ENCODE measurements at places on chromosomes 12 and 14.
A peak's percentile ranks its signal among the peaks of the same experiment; 100 is the strongest.

DNA sequence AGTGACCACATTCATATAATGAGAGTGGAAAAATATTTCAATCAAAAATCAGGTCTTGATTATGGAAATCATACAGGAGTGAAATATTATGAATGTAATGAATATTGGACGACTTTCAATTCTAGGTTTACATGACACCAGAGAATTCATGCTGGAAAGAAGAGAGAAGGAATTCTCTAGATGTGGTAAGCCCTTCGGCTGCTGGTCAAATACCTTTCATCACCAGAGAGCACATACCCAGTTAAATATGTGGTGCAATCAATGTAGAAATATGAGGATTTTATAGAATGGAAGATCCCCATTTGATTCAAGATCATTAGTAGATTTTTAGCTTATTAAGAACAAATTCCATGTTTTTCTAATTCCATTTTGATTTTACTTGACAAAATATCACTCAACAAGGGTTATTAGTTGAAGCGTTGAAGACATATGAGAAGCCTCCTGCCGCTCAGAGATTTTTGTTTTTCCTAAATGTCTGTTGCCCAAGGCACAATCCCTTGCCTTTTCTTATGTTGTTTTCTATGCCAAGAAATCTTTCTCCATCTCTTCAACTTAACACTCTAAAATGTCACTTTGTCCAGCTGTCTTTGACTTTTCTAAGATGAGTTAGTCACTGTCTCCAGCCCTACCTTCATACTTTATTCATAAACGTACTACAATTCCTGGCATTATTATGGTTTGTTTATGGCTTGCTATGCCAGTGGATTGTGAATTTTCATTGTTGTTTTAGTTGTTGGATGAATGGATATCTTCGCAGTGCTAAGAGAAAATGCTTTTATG is 72.8 kb upstream of the ZDHHC17 start:
- no peak for DNase-seq

- DNase-seq: no peak
These were observed 102.6 kb downstream of the TSPAN9 start for GRCh38 chr12:3179731-3180130.

DNA sequence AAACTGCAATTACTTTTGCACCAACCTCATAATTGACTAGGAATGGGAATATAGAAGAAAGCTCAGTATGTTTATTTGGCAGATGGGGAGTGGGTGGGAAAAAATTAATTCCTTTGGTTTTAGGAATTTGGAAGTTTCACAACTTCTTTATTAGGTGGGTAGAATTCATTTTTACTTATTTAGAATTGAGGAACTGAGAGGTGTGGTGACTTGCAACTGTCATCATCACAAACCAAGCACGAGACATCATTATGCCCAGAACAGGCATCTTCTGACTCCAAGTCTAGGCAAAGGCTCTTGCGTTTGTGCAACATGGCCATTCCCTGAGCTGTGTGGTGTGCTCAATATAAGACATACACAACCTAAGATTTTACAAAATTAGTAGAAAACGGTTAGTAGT is 380.0 kb downstream of the ATP23 start:
- DNase-seq: no peak

GRCh38 chr14:96267336-96267735 is 11.3 kb downstream of the BDKRB1 start:
- DNase-seq: peak; percentile 50

- no peak for DNase-seq
These were observed 29.5 kb downstream of the CACNA1C start for GRCh38 chr12:2082321-2082720.

DNA sequence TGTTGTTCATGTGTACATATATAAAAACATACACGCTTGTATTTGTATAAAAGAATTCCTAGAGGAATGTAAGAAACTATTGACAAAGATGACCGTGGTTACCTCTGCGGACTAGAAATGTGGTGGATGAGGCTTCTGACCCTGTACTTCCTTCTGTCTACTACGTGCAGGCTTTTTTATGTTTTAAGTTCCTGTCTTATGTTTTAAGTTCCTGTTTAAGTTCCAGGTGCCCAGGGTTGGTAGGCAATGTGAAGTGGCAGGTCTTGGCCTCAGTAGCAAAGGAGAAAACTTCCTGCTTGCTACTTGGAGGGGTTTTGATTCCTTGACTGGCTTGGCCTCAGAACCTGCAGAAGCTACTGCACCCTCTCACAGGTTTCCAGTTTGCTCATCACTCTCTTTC is 11.6 kb downstream of the POMT2 start:
- DNase-seq: no peak

- DNase-seq: no peak
These were observed 139.6 kb downstream of the C12orf75 start for GRCh38 chr12:105470102-105470501.

- DNase-seq: peak; percentile 72
These were observed 93.5 kb upstream of the CEP83 start for GRCh38 chr12:94553130-94553519.

DNA sequence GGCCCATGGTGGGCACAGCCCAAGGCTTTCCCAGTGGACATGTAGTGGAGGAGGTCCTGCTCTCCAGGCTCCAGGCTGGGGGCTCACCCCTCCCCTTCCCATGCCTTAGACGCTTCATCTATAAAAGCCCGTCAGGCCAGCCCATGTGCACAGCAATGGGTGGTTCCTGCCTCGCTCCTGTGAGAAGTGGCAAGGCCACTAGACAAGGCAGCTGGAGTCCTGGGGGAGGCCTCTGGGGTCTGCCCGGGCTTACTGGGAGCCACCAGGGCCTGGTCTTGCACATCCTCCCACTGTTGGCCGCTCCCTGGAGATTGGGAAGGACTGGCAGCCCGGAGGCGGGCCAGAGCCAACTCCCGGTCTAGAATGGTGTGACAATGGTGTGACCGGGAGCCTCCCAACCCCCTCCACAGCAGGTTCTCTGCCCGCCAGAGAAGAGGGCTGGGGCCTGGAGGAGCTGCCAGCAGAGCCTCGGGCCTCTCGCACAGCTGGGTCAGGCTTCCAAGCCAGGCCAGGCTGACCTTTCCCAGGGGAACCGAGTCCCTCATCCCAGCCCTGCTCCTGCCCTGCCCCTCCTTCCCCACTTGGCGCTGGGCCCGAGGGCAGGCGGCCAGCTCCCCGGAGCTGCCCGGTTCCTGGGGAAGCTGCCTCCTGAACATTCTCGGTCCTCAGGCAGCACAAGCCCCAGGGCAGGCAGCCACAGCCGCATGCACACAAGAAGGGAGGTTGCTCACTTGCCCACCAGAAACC is 97.9 kb downstream of the RFLNA start:
- DNase-seq: peak; percentile 80

GRCh38 chr14:49505041-49505766 is 81.0 kb downstream of the RPS29 start:
- DNase-seq: no peak

GRCh38 chr14:87601036-87601435 is 391.9 kb downstream of the GALC start:
- DNase-seq: no peak

- no peak for DNase-seq
These were observed 107.8 kb upstream of the PTPRB start for GRCh38 chr12:70745048-70745447.

DNA sequence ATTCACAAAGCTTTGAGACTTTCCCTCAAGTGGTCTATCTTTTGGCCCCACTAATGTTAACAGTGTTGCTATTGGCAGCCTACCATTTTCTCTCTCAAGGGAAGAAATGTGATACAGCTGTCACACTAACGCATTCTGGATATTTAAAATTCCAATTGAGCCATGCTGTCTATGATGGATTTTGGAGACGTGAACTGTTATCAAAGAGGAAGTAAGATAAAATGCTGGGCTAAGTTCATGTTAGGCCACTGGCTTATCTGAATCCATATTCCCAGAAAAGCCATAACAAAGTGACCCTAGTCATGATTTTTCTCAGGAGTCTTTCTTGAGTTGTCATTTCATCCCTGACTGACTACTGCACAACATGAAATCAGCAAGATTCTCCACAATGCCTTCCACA is 200.2 kb downstream of the PHLDA1 start:
- DNase-seq: no peak

DNA sequence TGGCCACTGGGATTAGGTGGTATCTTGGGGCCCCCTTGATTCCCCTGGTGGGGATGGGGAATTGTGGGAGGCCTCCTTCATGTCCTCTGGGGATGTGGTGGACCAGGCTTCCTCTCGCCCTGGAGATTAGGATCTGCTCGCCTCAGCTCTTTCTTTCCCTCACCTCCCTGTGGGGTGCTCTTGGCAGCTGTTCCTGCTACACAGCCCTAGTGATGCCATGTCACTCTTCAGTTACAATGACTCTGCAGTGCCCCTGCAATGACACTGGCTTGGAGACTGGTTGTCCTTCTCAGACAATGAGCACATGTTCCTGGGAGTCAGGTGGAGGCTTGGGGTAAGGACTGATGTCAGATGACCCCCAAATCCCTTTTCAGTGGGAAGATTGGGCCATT is 83.9 kb downstream of the ADCK1 start:
- DNase-seq: no peak

GRCh38 chr12:52005218-52005902 is 1.4 kb upstream of the TAMALIN start:
- no peak for DNase-seq

DNA sequence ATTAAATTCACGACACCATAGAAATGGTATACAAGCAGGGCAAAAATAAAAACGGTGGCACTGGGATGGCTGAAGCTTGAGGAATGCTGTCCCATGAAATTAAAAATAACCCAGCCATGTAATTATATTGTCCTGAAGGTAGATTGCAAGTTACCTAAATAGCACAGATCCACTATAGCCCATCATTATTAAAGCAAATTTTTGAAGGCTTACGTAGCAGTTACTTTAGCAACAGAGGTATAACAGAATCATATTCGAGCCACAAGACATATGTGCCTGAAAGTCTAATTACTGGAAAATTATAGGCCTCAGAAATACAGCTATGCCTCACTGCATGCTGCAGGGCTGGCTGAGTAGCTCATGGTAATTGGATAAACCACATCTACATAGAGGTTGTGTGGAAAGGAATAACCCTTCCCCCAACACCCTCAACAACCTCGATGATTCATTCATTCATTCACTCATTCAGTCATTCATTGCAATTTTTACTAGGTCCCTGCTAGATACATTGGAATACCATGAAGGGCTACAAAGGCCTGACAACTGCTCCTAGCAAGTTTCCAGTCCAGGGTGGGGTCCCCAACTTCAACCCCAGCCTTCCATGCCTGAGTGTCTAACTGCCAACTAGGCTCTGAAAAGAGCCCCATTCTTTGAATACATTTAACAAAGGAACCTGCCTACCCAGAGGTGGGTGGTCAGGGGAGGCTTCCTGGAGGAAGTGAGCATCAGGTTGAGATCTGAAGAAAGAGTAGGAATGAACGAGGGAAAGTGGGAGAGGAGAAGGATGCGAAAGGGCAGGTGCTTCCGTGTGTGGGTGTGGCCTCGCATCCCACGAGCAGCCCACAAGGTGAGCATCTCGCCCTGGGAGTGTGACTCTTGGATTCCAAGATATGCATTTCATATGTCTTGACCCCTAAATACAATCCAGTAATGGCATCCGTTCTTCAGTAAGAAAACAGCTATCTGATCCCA is 18.0 kb upstream of the CMKLR1 start:
- no peak for DNase-seq

DNA sequence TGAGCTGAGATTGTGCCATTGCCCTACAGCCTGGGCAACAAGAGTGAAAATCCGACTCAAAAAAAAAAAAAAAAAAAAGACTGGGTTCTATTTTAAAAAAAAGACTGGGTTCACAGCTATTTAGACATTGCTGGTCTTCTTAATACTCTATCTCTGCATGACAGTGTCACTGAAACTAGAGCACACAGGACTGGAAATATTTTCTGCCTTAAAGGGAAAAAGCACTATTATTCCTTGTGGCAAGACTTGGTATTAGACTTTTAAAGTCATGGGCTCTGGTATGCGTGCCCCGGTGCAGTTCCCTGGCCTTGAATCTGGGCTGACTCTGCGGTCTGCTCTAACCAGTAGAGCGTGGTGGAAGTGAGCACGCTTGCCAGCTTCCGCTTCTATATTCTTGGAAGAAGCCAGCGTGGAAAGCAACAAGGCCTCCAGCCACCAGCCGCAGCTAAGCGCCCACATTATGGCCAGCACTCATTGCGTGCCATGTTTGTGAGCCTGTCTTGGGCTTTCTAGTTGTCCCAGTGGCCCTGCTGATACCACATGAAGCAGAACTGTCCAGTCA is 31.3 kb downstream of the PRKAB1 start:
- DNase-seq: no peak

GRCh38 chr14:84750763-84751554 is 779.0 kb upstream of the FLRT2 start:
- DNase-seq: peak; percentile 81

GRCh38 chr12:131882804-131883520 is 11.5 kb upstream of the ULK1 start:
- no peak for DNase-seq

DNA sequence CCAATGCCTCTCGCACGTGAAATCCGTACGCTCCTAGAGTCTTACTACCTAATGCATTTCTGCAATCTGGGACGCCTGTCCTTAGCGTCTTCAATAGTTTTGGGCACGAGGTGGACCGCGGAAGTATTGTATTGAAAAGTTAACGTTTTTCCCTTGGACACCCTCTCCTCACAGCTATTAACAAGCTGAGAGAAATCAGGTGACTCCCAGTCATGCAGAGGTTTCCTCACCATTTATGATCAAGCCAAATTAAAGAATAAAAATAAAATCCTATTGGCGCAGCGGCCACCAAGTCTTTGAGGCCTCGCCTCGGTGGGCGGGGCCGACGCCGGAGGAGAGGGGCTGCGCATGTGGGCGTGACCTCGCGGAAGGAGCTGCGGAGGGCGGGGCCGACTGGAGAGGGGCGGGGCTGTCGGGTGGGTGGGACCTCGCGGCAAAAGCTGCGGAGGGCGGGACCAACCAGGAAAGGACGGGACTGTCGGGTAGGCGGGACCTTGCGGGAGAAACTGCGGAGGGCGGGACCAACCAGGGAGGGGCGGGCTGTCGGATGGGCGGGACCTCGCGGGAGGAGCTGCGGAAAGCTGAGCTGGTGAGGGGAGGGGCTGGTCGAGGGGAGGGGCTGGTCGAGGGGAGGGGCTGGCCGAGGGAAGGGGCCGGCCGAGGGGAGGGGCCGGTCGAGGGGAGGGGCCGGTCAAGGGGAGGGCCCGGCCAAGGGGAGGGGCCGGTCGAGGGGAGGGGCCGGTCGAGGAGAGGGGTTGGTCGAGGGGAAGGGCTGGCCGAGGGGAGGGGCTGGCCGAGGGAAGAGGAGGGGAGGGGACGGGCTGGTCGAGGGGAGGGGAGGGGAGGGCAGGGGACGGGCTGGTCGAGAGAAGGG is 1.1 kb upstream of the PPP2R5C start:
- peak; percentile 99 for DNase-seq

DNA sequence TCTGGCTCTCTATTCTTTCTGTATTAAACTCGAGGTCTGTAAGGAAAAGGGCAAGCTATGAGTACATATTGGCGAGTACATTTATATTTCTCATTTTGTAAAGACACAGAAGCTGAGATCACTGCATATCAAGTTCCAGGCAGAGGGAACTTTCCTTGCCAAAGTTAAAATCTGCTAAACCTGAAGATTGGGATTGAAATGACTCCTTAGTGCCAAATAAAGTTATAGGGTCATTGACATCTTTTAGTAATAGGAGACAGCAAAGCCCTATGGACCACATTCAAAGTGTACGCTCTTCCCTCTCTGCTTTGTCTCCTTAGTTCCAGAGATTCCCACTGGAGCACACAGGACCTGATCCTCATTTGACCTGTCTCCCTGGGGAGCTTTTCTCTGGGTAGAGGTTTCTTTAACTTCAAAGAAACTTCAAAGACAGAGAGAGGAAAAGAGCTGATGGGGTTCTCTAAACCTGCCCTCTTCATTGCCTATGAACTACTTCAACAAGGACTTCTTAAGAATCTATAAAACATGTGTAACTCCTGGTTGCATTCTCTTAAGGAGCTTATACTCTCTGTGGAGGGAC is 42.6 kb upstream of the PTPRR start:
- no peak for DNase-seq

- DNase-seq: peak; percentile 12
These were observed 114.5 kb downstream of the RPAP3 start for GRCh38 chr12:47591361-47591791.

All from astrocyte of the spinal cord (primary cell).